ENCODE measurements at places on chromosomes 13 and 19.

DNA sequence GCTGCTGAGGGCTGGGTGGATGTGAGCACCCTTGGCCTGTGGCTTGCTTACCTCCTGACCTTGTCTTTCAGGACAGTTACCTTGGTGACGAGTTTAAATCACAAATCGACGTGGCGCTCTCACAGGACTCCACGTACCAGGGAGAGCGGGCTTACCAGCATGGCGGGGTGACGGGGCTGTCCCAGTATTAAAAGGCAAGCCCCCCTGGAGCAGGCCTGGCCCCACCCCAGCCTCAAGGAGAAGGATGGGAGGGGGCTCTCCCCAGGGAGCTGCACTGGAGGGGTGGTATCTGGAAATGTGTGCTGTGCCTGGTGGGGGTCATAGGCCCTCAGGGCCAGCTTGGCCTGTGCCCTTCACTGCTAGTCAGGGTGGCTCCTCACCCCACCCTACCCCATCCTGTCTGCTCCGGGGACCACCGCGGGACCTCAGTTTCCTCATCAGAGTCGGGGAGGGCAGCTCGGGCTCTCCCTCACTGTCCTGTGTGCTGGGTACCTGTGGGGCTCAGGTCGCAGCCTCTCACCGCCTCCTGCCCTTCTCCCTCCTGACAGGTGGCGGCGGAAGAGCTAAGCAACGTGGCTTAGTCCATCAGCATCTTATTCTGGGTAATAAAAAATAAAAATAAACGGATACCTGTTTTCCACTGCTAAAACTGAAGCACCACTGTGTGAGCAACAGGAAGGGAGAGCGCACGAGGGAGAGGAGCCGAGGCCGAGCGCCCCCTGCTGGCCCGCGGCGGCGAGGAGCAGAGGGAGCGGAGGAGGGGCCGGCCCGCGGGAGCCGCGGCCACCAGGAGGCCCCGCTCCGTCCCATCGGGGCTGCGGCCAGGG lies 29.8 kb downstream of the CERS1 start:
- no peak for DNase-seq

GRCh38 chr13:30371649-30372265 lies 50.5 kb upstream of the UBE2L5 start:
- no peak for DNase-seq

GRCh38 chr13:66077132-66077689 lies 1152.9 kb downstream of the PCDH9 start:
- DNase-seq: no peak

DNA sequence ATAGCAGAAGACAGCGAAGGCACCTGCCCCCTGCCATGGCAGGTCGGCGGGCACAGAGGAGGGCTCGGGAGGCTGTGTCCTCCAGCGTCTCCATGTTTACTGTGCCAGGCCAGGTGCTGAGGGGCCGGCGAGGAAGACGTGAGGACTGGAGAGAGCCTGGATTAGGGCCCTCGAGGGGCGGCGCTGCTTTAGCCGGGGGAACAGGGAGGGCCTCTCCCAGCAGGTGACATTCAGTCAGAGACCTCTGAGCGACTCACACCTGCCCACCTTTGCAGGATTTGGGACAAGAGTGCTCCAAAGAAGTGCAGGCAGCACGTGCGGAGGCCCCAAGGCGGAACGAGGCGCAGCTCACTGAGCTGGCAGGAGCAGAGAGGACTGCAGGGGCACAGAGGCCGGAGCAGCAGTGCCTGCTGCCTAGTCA lies 17.6 kb downstream of the KDM4B start:
- DNase-seq: no peak

GRCh38 chr13:48492096-48492440 lies 40.8 kb downstream of the RCBTB2 start:
- no peak for DNase-seq

- no peak for DNase-seq
Observed at GRCh38 chr13:31653730-31654129, 85.6 kb upstream of the RXFP2 start.
